ENCODE measurements at places on chromosomes 6 and 20. TPM values are rescaled to one million over a fixed set of nuclear protein-coding genes. Genes with fewer than 3 reads are reported as not detected.

DNA sequence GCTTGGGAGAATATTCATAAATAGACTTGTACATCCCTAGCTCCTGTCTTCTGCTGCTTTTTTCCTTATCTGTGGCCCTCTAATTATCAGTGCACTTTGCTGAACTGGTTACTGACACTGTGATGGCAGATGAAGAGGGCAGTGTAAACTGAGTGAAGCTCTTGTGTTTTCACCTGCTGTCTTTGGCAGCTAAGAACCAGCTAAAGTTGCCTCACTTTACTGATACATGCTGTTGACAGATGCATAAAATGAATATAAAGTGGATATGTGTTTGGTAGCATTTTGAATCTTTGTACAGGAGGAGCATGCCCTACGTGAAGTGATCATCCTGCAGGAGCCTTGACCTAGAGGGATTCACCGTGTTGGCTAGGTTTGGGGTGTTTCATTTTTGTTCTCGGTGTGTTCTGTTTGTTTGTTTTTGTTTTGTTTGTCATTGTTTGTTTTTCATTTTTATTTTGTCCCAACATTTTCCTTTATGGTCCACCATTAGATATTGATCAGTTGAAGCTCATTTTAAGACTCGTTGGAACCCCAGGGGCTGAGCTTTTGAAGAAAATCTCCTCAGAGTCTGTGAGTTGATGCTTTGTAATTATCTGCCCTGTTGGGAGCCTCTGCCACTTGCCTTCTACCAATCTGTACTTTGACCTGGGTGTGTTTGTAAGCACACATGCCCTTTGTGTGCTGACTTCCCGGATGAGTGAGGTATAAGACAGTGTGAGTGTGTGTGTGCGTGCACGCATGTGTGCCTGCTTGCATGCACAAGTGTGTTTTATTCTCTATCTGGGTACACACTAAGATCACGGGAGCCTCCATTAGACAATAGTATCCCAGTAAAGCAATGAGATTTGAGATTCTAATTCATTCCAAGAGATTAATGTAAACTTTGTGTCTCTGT is 34.6 kb upstream of the MAPK13 start:
- no peak for DNase-seq

SPAG4 gene
- 0.47 TPM for total RNA-seq

DNA sequence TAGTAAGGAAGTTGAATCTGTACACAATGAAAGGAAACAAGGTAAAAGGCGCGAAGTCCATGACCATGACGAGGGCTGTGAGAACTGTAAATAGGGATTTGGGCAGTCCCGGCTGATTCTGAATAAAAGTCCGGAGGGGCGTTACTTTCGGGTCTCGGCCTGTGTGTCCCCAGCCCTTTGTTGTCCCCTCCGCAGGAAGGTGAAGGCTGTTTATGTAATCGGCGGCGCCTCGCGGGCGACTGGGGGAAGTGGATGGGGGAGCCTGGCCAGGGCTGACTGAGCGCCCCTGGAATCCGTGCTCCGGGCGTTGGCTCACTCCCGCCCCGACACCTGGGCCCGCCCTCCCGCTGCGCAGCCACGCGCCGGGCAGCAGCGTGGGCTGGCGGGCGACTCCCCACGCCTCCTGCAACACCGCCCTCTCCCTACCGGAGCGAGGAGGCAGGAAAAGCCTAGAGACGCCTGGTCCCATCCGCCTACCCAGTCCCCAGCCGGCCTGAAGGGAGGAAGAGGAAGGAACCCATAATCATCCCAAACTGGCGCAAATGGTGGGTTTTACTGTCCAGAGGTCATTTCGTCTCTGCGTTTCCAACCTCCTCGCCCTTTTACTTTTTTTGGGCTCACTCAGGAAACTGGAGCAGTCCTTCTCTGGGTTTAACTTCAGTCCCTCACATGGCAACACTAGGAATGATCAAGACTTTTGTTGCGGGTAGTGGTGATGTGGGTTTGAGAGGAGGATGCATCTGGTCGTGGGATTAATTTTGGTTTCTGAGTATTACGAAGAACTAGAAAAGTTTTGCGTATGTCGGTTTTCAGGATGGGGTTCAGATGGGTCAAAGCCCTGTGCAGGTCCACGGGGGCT is 12.1 kb downstream of the TRIM31 start:
- DNase-seq, result no peak

DNA sequence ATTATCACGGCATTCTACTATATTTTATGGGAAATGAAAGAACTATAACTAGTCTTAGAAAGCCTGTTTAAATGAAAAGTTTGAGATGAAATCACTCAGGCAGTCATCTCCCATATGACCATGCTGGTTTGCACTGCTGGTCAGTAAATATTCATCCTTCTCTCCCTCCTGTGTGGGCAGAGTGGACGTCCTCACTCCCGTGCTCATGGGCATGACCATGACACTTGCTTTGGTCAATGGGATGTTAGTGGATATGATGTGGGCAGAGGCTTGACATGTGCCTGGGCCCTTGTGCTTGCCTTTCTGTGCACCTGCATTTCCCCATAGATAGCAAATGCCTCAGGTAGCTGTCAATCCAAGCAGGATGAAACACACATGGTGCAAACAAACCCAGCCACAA is 93.1 kb upstream of the INSM1 start:
- no peak for DNase-seq

DNA sequence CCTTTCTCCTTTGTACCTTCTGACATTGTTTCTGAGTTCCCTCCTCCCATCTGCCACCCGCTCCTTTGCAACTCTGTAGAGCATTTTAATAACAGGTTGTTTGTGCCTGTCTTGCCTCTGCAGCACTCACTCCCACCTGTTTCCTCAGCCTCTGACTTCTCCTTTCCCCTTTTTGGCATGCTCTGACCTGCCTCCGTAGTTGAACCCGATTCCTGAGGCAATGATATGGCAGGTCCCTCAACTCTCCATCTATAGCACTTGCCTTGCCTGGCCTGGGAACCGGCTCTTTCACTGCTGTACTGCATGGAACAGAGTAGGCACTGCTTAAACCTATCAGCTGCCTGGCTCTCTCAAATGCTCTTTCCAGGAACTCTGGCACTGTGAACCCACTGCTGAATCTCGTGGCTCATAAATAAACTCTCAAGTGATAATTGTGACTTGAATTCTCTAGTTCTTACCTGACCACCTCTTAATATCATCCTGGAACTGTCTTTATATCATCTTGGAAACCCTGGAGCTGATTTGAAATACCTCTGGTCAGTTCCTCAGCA is 50.3 kb downstream of the UTRN start:
- DNase-seq, result no peak

ARG1 gene
- total RNA-seq, result not detected

VSTM2L gene
- 4.0 TPM for total RNA-seq

GTSF1L gene
- not detected for total RNA-seq

- no peak for DNase-seq
Observed at GRCh38 chr6:110239526-110240274, 59.5 kb downstream of the CDC40 start.

- no peak for DNase-seq
Observed at GRCh38 chr6:100382031-100382430, 82.7 kb downstream of the SIM1 start.

- DNase-seq, result no peak
Observed at GRCh38 chr20:51359401-51359800, 183.1 kb downstream of the NFATC2 start.

DNA sequence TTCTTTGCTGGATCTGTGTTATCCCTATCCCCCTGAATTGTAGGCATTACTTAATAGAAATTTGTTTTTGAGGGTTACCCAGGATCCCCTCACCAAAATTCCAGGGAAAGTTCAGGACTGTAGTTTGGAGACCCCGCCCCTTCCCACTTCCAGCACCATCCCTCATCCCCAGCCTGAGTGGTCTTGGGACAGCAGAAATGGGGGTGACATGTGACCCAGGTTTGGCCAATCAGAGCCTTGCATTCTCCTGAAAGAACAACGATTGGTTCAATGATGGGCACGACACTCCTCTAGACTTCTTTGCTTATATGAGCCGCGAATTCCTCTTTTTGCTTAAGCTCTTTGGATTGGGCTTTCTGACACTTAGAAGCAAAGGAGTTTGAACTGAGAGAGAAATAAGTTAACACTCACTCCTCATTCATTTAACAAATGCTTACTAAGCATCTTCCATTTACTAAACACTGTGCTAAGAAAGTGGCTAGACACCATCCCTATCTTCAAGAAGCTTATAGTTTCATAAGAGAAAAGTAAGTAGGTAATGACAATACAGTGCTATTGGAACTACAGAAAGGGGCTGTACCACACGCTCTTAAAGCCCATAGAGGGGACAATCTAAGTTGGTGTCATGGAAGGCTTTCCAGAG is 24.9 kb upstream of the PAQR8 start:
- DNase-seq, result no peak

GRCh38 chr6:137494988-137495702 is 951 bp upstream of the OLIG3 start:
- no peak for DNase-seq

DNA sequence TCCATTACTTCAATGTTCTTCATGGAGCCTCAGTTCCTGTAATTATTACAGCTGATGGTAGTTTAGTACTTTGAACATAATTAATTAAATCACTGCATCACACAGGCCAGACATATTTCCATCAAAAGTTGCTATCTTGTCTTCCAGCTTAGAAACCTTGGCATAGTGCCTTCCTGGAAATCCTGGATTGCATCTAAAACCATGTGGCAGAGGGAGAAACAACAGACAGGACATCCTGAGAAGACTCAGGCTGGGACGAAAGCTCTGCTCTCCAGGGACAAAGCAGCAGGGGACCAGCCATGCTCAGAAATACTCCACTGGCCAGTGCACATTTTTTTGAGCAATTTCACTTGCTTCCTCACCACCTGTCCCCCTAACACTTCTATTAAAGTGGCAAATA is 55.3 kb downstream of the TBX18 start:
- no peak for DNase-seq

DNA sequence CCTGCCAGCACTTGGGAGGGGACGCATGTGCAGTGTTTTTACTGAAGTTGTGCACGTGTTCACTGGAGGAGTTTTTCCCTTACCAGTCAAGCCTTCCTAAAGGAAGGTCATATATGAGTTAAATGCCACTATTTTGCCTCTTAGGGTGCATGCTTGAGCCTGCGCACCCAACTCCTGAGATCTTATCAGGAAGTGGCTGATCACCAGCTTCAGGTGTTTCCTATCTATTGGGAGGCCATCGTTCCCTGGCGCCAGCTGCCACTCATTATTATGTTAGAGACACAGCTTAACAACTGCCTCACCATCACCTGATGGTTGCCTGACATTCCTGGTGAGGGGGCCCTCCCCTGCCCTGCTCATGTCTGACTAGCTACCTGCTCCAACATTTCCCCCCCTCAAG is 8.5 kb downstream of the ERVFRD-1 start:
- DNase-seq, result no peak

DNA sequence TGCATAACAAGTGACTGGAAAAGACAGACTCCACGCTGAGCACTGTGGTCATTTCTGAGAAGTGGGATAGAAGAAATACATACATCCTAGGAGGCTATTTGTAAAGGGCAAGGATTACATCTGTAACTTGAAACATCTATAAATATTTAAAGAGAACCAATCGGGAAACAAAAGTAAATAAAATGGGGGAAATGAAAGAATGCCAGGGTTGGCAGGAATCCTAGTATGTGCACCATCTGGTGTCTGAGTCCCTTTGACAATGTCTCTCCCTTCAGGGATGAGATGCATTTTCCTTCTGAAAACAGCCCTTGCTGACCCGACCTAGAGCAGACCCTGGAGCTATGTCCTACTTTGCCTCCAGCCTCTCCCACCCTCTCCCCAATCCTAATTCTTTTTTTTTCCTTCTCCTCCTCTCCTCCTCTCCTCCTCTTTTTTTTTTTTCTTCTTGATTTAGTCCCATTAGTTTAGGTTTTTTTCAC is 53.2 kb downstream of the VSTM2L start:
- no peak for DNase-seq

DNA sequence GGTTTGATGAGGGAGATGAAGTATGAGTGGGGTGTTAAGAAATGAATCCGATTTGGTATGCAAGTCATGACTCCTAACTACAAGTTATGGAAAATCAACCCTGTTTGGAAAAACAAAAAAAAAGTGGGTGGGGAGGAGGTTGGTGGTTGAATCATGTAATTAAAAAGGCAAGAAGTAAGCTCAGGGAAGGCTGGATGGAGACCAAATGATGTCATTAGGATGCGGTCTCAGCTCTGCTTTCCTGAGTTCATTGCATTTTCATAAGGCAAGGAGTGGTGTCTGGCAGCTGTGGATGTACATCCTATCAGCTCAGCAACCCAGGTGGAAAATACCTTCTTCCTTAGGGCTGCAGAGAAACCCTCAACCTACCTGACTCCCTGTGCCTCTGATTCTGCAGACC is 60.4 kb upstream of the AKAP12 start:
- DNase-seq, result peak; percentile 62

DNA sequence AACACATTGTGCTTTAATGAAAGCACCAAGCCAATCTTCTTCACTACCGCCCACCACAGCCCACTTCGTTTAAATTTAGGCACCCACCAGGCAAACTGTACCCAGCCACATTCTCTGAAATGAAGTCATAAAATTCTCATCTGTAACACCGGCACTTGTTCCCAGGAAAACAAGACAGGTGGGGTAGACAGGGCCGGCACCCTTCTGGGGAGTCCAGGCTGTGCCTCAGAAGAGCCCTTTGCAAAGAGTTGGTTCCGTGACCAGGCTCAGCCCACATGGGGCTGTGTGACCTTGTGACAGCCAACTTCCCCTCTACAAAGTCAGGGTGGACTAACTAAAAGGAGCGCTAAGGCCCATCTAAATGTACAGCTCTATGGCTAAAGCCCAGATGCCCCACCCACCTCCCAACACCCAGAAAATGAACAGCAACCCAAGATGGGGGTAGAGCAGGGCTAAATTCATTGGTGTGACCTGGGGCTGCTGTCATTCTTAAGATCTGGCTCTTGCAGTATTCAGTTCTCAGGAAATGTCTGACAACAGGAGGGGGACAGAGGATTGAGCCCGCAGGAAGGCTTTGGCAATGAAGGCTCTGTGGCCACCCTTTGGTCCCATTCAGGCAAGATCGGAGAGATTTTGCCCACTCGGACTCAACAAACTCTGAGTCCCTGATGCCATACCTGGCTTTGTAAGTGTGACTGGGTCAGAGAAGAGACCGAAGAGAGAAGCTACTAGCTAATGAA is 56.7 kb downstream of the TRERF1 start:
- DNase-seq, result no peak

OPN5 gene
- not detected for total RNA-seq

- peak; percentile 7 for DNase-seq
Observed at GRCh38 chr6:3751077-3751729, at the start of gene PXDC1. TSS of gene PXDC1 (minus strand) at chr6:3751713. CDS start at chr6:3751531, 182 bp downstream.

ZFP57 gene
- total RNA-seq, result not detected

NRSN1 gene
- total RNA-seq, result not detected

CRYBG1 gene
- 2.3 TPM for total RNA-seq

XKR7 gene
- total RNA-seq, result not detected

Data from MG63 (cell line).